ENCODE measurements at places on chromosomes 2 and 18.

DNA sequence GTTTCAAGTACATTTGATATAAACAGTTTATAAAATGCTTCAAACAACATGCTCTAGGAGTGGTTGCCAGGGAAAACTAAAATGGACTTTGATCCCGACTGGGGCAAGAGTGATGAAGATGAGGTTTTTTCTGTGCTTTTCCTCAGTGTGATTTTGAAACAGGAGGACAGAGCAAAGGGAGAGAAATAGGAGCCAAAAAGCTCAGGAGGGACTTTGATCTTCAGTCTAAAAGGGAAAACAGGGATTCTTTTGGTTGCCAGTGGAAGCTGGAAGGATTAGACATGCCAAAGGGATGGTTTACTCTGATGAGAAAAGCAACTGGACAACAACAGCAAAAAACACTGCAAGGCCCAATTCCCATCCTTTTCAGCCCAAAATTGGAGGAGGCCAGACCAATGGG lies 95.5 kb downstream of the LTBP1 start:
- no peak for DNase-seq

- DNase-seq = no peak
Measured at GRCh38 chr2:144943986-144944385, 424.1 kb upstream of the ZEB2 start.

DNA sequence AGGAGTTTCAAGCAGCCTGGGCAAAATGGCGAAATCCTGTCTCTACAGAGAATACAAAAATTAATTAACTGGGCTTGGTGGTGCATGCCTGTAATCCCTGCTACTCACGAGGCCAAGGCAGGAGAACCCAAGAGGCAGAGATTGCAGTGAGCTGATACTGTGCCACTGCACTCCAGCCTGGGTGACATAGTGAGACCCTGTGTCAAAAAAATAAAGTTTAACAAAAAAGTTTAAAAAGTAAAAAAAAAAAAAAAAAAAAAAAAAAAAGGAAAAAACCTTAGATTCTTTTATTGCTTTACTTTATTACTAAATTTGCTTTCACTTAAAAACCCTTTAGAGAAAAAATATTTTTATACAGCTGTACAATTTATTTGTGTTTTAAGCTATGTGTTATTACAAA lies 10.7 kb downstream of the CREB1 start:
- DNase-seq = no peak

GRCh38 chr18:8681196-8681595 lies 24.2 kb upstream of the MTCL1 start:
- DNase-seq = no peak

- no peak for DNase-seq
Measured at GRCh38 chr2:133092571-133092970, 422.6 kb upstream of the LYPD1 start.

GRCh38 chr2:163884416-163884815 lies 148.6 kb upstream of the FIGN start:
- DNase-seq = no peak

GRCh38 chr2:55019526-55020258 lies 30.6 kb downstream of the RTN4 start:
- DNase-seq = no peak

DNA sequence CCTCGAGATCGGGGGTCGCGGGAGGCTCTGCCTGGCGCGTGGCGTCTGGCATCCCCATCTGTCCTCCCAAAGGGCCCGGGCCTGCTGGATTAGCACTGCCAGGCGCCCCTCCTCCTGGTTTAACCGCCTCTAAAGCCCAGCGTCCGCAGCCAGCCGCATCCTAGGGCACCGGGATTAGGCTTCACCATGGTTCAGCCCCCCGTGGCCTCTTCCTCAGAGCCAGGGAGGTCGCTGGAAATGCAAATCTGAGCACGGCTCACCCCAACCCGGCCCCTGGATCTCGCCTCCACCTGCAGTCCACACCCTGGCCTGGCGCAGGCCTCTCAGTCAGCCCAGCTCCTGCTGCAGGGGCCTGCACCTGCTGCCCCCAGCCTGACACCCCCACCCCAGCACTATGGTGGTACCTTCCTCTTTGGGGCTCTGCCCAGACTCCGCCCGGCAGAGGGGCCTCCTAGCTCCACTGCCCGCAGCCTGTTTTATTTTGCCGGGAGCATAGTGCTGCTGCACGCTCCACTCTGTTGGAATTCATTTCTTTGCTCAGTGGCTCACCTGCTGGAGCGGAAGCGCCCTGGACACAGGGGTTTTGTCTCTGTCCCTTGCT lies 13.2 kb downstream of the PRELID3A start:
- no peak for DNase-seq

DNA sequence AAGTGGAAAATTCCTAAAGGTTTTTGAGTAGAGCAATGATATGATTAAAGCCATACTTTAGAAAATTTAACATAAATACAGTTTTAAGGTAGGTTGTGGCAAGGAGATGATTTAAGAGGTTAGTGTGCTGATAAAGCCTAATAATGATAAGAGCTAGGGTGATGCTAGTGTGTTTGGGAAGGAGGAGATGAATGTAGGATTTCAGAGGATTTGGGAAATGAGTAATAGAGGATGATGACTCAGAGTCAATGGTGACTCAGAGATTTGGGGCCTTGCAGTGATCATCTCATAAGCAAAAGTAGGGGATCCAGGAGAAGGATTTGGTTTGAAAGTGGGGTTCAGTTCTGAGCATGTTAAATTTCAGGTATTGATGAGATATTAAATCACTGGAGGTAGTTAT lies 23.3 kb downstream of the STAMBP start:
- DNase-seq = no peak

- no peak for DNase-seq
Measured at GRCh38 chr2:105117565-105117964, 79.7 kb downstream of the MRPS9 start.

DNA sequence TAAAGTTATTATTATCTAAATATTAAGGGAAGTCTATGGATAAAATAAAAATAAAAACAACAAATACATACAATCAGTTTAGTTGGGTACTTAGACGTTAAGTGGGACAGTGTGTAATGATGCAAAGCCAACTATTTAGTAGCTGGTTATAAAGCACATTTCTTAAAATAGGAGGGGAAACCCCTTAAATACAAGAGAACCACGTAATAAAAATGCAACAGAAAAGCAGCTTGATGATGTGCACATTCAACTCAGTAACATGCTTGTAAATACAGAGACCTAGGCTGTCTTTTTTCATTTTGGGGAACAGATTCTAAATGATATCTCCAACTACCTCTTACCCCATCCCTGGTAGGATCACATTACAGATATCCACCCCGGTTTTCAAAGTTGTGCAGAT lies 134.3 kb upstream of the AQP4 start:
- DNase-seq = no peak

- no peak for DNase-seq
Measured at GRCh38 chr2:47118581-47118980, 36.5 kb downstream of the STPG4 start.

- DNase-seq = peak; percentile 40
Measured at GRCh38 chr2:47907039-47907781, 912 bp upstream of the FBXO11 start.

DNA sequence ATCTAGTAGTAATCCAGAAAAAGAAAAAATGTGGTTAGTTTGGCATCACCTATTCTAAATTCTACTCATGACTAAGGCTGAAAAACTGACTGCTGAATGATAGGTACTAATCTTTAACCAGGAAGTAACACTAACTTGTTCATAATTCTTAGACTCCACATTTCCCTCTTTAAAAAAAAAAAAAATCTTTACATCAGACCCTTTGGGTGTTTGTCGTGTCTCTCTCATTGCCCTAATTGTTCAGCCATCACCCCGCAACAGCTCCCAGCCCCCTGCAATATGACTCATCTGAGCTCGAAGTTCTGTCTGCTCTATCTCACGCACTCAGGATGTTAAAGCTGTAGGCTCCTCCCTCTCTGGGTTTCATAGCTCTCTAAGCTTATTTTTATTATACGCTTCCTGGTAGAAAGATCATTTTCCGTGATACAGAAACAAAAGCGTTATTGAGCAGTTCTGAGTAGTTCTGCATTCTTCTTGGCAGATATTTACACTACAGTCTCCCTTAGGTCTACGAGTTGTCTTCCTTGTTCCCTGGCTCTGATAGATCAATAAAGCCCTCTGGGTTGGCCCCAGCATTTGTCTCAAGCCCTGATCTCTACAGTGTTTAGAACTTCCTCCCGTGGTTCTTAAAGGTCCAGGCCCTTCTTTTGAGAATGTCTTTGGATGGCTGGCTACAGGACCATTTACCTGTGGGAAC lies 95.6 kb downstream of the TNFRSF11A start:
- DNase-seq = no peak

- no peak for DNase-seq
Measured at GRCh38 chr2:85911097-85911496, 22.3 kb upstream of the ST3GAL5 start.

- peak; percentile 96 for DNase-seq
Measured at GRCh38 chr2:197198890-197199289, 111.7 kb downstream of the ANKRD44 start.

- DNase-seq = no peak
Measured at GRCh38 chr2:162063899-162064298, 10.1 kb downstream of the DPP4 start.

Measured in RPMI8226 (cell line).